ENCODE measurements at places on chromosomes 2 and 18.
A peak's percentile ranks its signal among the peaks of the same experiment; 100 is the strongest.

- DNase-seq = no peak
Measured at GRCh38 chr2:52976143-52976949, 791.3 kb upstream of the CHAC2 start.

DNA sequence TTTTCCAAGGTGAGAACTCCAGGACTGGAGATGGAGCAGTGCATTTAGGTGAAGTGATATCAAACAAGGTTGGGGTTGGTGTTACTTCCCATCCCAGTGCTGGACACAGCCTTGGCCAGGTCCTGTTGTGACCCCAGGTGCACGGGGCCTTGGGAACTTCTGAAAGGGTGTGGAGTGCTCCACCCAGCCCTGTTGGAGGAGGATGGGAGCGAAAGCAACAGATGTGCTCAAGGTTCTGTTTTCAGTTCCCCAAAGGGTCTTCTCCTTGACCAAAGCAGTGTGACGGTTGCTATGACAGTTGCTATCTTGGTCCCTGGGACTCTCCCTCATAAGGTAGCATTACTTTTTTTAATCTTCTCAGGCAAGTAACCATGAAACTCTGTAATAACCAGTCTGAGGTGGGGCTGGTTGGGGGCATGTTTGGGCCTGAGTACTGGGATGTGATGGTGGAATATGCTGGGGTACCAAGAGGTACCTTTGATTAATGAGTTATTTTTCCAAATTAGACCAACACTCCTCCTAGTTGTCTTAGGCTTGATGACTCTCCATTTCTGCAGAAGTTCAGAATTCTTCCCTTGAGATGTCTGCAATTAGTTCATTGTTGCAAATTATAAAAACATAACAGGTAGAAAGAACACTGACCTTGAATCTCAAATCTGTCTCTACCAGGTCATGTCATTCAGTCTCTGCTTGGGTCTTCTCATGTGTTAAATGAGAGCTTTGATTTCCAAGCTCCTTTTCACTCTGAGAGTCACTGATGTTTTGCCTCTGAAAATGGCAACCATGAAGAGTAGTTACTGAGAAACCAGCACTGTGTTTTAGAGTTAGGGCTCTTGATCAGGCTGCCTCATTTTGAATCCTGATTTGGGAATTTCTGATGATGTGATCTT is 154.5 kb downstream of the RPIA start:
- DNase-seq = no peak

- DNase-seq = no peak
Measured at GRCh38 chr2:212156088-212156487, 382.5 kb downstream of the ERBB4 start.

DNA sequence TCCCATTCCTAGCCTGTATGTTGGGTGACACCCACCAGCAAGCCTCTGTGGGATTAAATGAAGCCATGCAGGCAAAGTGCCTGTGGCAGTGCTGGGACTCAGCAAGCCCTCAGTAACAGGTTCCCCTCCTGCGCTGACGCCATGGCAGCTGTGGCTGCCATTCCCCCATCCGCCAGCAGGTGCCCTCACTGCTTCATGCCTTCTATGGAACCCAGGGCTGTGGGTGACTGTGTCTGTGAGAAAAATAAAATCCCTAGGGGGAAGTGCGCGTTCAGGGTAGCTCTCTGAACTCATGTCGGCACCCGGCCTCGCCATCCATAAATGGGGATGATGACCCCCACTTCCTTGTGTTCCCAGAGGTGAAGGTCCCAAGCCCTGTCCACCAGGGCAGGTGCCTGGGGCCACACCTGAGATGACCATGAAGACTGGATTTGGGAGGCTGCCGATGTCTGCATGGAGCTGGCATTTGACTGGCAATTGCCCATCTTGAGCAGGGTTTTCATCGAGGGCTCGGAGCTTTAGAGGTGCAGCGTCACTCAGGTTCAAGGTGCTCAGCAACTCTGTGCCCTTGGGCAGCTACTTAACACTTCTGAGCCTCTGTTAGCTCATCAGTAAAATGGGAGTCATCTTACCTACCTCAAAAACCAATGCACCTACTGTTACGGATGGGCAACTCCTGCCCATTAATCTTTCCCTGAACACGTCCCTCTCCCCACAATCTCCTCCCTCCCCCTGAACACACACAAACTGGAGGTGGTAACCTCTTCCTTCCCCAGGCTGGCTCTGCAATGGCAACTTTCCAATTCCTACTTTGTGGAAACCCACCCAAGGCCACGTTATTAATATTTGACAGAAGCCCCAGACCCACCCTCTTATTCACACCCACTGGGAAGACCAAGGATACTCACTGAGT is 2.9 kb upstream of the MAL start:
- DNase-seq = peak; percentile 83

GRCh38 chr2:231332388-231332787 is 63.1 kb upstream of the B3GNT7 start:
- no peak for DNase-seq

DNA sequence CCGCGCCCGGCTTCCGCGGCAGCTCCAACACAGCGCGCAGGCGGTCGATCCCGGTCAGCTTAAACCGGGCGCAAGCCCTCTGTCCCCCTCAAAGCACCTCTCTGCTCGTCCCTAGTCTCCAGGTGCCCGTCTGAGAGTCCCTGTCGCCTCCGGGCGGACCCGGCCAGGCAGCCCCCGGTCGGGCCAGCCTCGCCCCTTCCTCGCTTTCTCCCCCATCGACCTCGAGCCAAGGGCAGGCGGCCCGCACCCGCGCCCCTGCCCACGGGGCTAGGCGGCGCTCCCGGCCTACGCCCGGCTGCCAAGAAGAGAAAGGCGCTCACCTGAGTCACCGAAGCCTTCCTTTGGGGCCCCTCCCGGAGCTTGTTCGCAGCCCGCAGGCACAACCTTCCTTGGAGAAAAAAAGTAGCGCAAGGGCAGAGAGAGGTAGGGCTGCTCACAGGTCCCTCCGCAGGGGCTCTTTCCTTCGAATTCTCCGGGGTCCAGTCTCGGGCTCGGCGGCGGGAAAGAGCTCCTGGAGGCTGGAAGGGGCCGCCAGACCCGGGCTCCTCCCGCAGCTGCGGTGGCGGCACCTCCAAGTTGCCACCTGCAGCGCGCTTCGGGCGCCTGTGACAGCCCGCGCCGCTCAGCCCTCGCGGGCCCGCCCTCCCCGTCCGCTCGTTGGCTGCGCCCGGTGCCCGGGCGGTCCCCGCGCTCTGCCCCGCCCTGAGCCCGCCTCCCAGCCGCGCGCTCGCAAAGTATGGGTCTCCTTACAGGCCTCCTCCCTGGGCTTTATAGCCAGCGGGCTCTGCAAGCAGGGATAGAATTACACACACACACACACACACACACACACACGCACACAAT is 86.5 kb upstream of the EPB41L3 start:
- peak; percentile 2 for DNase-seq

DNA sequence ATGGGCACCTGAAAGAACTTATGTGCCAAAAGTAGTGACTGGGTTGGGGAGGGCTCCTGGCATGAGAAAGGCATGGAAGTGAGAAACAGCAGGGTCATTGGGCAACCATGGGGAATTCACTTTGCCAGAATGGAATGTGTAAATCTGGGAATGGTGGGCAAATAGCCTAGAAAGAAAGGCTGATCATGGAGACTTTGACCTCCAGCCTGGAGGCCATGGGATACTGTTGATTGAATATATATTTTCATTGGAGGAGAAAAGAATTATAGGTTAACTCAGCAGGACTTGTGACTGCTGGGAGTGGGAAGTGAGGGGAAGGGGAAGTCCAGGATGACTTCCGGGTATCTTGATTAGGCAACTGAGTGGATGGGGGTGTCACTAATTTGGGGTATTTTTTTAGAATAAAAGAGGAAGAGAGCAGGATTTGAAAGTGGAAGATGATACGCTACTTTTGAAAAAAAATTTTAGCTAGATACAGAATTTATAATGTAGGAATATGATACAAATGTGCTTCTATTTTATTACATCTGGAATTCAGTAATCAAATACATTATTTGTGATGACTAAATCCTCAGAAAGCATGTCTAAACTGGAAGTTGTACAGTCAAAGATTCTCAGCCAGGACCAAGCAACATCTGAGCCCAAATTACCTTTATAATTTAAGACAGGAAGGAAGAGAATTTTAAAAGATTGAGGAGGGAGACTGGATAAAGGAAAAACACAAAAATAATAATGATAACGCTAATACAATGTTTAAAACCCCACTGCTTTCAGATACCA is 116.2 kb downstream of the GATA6 start:
- DNase-seq = no peak

DNA sequence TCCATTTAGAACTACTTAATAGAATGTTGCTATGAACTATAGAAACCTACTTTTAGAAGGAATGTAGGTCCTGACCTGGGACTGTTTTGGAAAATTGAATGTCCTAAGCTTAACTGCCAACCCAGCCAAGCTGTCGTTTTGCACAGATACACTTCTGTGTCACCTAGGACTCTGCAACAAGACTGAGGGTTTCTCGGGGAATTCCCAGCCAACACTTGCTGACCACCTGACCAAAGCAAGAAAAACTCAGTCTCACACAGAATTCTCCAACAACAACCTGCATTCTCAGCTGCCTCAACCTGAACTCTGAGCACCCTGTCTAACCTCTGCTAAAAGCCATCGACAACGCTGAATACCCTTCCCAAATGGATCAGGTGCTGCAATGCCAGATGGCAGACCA is 128.2 kb downstream of the SS18 start:
- DNase-seq = no peak

GRCh38 chr2:127097471-127097765 is 9.5 kb downstream of the BIN1 start:
- no peak for DNase-seq

DNA sequence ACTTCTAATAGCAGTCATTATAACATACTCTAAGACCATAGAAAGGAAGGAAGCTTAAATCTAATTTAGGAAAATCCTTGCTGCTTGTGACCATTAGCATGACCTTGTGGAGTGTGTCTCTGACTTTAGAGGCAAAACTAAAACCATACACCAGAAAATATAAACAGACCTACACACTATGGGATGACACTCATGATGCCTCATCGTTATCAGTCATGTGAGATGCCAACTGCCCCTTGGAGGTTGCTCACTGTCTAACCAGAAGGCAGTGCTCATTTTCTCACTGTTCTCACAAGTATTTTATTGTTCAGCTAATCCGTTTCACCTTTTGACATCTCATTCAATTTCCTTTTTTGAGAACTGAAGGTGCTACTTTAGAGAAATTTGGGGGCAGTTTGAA is 376.9 kb downstream of the RND3 start:
- DNase-seq = no peak

DNA sequence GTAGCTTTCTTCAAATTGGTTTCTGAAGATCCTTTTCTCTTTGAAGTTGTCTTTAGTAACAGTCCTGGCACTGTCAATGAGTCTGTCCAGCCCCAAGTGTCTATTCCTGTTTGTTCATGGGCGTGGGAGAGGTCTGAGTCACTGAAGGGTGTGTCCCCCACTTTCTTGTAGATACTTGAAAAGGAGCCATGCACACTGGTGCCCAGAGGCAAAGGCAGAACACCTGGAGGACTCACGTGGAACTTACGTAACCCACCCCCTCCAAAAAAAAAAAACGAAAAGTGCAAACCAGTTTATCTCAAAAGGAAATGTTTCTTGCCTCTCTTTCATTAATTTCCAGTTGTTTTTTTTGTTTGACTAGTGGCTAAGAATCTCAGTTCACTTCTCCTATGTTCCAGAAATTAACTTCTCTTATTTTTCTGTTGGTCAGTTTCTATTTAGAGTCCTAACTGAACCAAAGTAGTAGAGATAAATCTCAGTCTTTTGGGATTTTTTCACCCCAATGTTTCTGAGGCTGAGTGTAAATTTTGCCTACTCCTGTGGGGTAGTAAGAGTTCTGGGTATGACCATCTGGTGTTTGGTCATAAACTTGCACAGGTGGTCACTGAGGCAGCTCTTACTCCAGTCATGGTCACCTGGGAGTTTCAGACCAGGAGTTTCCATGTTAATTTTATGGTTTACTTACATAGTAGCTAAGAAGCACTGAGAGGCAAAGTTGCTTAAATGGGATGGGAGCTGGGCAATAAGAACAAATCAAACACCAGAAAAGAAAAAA is 54.9 kb downstream of the DSC3 start:
- DNase-seq = no peak

DNA sequence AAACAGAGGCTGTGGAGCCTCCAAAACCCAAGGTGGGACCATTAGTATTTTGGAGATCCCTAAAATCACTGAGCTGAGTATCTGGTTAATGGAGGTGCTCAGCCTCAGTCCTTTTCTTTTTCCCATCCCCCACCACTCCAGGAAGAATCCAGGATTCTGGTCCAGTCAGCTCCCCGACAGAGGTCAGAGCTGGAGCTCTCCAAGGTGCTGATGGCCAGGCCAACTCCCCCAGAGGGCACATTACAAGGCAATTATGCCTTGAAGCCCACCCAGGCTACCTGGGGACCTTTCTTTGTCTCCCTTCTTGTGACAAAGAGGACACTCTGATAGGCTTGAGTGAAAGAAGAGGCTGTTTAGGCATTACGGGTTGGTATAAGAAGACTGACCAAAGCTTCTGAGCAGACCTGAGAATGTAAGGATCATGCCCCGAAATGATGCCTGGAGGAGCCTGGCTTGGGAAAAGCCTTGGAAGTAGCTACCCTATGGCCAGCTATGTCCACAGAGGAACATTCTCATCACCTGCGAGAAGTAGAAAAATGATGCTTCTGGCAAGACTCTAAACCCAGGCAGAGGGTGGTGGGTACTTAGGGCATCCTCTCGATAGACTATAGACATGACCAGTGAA is 102.5 kb upstream of the LDAH start:
- DNase-seq = no peak

- DNase-seq = no peak
Measured at GRCh38 chr2:68303033-68303901, 16.5 kb downstream of the CNRIP1 start.

DNA sequence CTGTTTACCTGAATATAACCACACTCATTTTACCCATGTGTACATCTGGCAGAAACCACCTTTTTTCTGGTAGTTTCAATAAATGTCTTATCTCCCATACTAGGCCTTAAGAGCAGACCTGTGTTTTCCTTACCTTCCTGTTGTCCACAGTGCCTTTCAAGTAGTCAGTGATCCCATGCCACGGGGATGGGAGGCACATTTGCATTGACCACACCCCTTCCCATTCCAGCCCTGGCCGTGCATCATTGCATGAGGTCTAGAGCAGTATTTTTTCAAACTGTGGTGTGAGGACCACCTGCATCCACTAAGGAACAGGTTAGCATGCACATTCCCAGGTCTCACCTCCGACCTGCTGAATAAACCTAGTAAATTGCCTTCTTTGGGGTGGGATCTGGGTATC is 165.2 kb upstream of the FOSL2 start:
- no peak for DNase-seq

GRCh38 chr2:176521878-176522670 is 252.8 kb downstream of the MTX2 start:
- DNase-seq = no peak

DNA sequence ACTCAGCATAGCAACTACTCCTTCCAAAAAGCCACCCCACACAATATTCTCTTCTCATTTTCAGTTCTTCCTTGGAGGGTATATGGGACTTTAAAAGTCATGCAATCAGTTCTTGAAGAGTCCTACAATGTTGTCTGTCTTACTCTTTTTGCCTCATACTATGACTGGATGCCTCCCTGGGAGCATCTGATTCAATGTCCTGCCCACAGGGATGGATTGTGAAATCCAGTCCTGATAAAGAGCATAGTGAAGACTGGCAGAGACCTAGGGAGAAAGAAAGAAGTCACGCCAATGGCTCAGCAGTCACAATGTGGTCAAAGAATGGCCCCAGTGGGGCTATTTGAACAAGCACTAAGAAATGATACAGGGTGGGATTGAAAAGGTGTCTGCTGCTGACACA is 155.1 kb upstream of the SERPINE2 start:
- no peak for DNase-seq
